ENCODE measurements at places on chromosomes 11 and 22.

- DNase-seq, result no peak
Measured at GRCh38 chr11:75191330-75191717, 40.4 kb downstream of the SLCO2B1 start.

- no peak for DNase-seq
Measured at GRCh38 chr11:96863520-96863919, 473.7 kb downstream of the JRKL start.

DNA sequence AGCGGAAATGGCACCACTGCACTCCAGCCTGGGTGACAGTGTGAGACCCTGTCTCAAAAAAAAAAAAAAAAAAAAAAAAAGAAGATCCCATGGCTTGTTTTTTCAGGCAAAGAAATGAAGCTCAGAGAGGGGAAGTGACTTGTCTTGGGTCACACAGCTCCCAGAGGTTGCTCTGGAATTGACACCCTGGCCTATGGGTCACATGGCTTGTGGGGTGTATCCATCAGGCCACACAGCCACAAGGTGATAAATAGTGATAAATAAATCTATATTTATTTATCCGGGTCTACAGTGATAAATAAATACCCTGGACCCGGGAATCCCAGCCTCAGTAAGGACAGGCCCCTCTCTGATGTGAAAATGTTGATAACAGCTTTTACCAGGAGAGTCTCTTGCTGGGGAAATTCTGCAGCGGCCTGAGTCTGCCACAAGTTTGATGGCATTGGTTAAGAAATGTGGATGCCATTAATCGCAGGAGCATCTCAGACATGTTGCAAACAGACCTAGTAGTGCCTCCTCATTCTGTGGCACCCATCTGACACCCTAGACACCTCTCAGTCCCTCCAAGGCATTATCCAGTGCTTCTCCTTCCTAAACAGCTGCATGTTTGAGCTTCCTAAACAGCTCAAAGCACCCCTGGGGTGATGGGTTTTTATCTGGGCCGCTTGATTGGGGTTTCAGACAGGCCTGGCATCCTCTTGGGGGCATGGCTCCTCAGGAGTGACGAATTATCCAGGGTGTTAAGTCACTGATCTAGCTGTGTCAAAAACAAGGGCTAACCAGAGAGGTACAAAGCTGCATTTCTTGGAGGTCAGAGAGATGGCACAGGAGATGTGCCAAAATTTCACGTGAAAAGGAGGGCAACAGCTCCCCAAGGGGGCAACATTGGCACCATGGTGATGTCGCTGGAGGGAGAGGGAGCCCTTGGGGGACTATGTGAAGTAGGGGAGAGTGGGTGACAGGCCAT lies 1.9 kb upstream of the EMID1 start:
- no peak for DNase-seq

DNA sequence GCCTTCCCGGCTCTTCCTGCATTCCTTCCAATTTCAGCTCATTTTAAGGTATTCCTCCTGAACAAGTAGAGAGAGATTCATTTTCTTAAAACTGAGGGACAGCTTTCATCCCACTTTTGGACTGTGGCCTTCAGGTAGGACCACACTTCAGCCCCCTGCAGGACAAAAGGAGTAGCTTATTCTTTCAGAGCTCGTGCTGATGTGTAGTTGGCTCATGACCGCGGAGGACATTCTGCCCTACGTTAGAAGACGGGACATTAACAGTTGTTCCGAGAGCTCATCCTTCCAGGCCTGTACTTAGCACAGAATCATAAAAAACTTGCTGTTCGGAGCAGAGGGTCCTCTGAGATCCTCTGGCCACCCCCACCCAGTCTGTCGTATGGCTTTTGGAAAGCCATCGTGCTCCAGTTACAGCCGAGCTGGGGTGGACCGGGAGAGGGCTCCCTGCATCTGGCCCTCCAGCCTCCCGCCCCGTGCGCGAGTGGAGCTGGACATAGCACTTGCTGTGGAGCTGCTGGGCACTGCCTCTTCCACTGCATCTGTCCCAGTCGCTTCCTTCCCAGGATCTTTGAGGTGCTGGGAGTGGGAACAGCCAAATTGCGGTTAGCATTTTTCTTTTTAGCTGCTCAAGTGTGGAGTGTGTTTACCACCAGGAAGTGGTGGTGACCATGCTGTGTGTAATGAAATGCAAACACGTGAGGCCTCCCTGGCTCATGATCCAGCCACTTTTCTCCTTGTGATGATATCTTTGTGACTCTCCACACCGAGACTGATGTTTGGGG lies 250.3 kb downstream of the TBC1D22A start:
- DNase-seq, result no peak

DNA sequence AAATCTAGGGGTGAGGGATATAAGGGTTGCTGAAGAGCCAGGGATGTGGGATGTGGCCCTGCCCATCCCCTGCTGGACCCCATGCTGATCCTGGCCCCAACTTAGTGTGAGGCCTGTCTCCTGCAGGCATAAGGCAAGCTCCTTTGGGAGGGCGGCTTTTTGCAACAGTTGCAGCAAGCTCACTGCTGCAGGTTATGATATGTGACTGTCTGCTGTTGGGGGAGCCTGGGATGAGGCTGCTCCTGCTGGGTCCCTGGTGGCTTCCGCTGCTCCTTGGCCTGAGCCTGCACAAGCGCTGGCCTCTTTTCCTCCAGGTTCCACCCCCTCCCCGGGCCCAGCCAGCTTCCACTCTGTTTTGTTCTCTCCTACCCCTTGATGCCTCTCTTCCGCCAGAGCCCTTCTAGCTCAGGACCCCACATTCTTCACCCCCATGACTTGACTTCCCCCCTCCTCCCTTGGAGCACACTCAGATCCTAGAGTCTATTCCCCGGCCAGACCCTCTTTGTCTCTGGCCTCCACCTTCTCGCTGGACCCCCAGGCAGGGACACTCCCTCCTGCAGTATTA lies 35.0 kb upstream of the SYT13 start:
- no peak for DNase-seq

GRCh38 chr11:70845591-70846041 lies 406.8 kb downstream of the SHANK2 start:
- no peak for DNase-seq

- DNase-seq, result no peak
Measured at GRCh38 chr22:43216738-43217137, 29.8 kb upstream of the TTLL12 start.

GRCh38 chr22:46443850-46444389 lies 93.5 kb downstream of the CELSR1 start:
- no peak for DNase-seq

GRCh38 chr11:109421981-109422869 lies at the start of gene C11orf87:
Gene C11orf87, plus strand, starts transcription at chr11:109422190. Its CDS starts 1,444 bp downstream, at chr11:109423634.
- no peak for DNase-seq

DNA sequence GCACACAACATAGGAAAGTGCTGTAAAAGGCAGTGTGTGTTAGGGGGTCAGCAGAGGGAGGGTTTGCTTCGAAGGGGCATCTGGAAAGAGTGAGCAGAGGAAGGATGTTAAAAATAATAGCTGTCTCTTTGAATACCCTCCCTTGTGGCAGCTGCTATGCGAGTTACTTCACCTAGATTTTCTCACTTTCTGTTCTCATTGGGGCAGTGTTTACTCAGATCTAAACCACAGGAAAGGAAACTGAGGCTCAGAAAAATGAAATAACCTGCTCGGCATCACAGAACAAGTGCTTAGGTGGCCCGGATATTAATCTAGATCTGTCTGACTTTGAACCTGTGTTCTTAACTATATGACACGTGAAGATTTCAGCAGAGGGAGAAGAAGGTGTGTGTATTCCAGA lies 125.3 kb downstream of the C11orf91 start:
- no peak for DNase-seq

DNA sequence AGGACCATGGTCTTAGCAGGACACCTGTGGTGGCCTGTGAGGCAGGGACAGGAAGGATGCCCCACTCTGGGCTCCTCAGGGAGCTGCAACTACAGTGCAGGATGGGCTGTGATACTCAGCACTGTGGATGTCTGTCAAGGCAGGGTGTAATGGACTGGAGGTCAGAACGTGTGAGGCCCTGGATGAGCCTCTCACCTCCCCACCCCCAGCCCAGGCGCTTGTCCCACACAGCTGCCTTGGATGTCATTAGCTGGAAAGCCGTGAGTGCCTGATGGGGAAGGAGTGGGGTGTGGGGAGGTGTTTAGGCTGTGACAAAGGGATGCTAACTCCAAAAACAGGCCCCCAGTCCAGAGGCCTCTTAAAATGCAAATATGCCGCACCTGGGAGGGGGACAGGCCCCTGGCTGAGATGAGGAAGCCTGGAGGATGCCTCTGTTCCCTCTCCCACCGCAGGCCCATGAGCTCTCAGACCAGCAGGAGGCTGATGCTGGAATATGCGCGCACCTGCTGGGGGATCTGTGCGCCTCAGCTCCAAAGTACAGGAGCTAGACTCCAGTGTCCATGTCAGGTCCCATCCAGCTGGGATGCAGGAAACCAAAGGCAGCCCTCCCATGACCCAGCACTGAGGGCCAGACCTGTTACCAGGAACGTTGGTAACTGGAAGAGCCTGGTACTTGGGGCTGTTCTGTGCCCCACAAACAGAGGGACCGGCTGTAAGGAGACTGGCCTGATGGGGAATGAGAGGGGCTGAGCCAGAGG lies 25.1 kb downstream of the RSPH14 start:
- no peak for DNase-seq

- no peak for DNase-seq
Measured at GRCh38 chr22:46049726-46050450, 72.9 kb upstream of the WNT7B start.

- DNase-seq, result no peak
Measured at GRCh38 chr22:32799496-32799895, 2.0 kb upstream of the TIMP3 start.

GRCh38 chr11:27596388-27596787 lies 89.8 kb upstream of the LIN7C start:
- DNase-seq, result no peak

- DNase-seq, result no peak
Measured at GRCh38 chr22:29275167-29275566, 7.1 kb downstream of the EWSR1 start.

GRCh38 chr22:36369922-36370791 lies 17.6 kb downstream of the MYH9 start:
- DNase-seq, result no peak

- no peak for DNase-seq
Measured at GRCh38 chr11:114684636-114685035, 6.3 kb downstream of the NXPE2 start.

DNA sequence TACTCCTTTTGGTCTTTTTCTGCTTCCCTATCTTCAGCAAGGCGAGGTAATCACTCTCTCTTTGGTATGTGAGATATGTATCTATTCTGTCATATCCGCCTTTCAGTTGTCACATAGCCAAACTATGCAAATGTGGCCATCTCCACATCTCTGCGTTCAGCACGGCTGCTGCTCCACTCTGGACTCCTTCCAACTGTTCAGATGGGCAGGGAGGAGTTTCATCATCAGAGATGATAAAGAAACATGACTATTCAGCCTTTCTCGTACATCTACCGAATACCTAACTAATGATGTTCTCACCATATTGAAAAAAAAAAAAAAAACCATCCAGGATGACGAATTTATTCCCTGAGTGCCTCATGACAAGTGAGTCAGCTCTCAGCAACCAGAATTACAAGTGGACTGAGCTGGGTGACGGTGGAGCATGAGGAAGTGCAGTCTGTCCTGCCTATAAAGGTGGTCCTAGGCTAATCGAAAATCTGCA lies 899.6 kb downstream of the OPCML start:
- DNase-seq, result no peak

DNA sequence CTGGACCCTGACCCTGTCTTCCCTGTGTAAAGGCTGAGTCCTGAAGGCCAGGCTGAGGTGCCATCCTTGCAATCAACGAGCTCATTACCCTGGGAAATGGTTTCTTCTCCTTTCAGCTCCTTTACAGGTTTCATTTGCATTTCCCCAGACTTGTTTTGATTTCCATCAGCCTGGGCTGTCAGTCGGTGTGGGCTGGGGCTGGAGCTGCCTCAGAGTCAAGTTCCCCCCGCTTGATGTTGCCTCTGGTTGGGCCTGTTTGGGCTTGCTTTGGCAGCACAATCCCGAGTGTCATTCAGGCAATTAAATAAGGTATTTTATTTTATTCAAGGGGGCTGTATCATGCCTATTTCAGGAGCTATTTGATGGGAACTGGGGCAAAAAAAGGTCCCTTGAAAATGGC lies 424.9 kb downstream of the INSC start:
- DNase-seq, result no peak

DNA sequence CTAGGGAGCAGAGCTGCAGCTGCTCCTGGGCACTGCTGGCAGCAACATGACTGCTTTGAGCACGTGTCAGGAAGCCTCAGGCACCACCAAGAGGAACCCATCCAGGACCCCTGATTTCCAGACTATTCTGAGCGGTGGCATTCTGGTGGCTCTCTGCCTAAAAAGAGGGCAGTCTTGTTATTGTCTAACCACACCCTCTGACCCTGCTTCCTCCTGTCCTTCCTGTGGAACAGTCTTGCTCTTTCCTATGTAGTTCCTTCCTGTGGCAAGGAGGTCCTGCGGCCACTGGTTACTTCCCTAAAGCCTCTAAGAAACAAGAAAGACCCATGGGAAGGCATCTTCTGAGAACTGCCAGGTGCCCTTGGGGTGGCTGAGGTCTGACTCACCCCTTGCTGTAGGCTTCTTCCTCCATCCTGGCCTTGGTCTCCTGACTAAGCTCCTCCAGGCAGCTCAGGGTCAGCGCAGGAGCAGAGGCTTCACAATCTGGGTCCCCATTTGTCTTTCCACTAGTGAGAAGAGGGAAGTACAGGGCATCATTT lies 13.1 kb upstream of the LYVE1 start:
- no peak for DNase-seq

- no peak for DNase-seq
Measured at GRCh38 chr11:30364139-30364836, 41.4 kb downstream of the ARL14EP start.

GRCh38 chr22:36741204-36741793 lies 34.6 kb downstream of the IFT27 start:
- DNase-seq, result no peak

DNA sequence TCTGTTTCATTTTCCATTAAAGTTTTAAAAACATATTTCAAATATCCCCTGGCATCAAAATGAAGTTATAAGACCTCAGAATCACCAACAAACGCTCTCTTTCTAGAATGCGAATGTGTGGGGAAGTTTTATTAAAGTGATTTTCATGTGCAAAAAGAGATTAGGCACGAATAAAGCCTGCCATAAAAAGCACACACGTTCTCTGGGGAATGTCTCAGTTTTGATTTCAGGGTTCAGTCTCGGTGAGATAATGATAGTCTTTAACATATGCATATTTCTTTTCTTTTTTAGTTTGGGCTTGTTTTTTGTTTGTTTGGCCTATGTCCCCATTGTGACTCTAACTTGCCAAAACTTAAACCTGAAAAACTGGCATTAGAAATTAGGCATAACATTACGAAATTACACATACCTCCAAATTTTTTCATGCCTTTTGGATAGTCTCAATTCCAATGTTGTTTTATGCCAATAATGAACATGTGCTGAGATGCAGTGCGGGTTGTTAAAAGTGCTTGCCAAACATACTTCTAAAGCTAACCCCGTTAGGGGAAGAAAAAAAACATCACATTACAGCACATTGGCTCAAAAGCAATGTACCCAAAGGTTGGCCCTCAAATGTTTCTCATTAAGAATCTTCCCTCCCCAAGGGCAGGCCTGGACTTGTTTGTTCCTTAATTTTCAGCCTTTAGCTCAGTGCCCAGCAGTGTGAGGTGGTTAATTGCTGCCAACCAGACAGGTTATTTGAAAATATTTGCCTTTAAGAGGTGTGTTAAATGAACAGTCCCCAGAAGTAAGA lies 33.2 kb upstream of the FBLN1 start:
- no peak for DNase-seq

- DNase-seq, result no peak
Measured at GRCh38 chr11:127345819-127346459, 345.4 kb upstream of the KIRREL3 start.

- DNase-seq, result no peak
Measured at GRCh38 chr11:84819537-84819936, 807.6 kb downstream of the DLG2 start.

GRCh38 chr11:123164732-123165450 lies 30.2 kb downstream of the CLMP start:
- DNase-seq, result no peak

- DNase-seq, result no peak
Measured at GRCh38 chr11:30314625-30315024, 8.3 kb upstream of the ARL14EP start.
